Left ventricle myocardium superior (tissue), 1 donor: ENCODE measurements at places on chromosomes 16 and 17. TPM values are rescaled to one million over a fixed set of nuclear protein-coding genes. Genes with fewer than 3 reads are reported as not detected.

- DNase-seq: no peak
Observed at GRCh38 chr16:73846356-73846755, 450.3 kb upstream of the PSMD7 start.

- no peak for DNase-seq
Observed at GRCh38 chr17:74852237-74853047, 7.2 kb downstream of the GRIN2C start.

DNA sequence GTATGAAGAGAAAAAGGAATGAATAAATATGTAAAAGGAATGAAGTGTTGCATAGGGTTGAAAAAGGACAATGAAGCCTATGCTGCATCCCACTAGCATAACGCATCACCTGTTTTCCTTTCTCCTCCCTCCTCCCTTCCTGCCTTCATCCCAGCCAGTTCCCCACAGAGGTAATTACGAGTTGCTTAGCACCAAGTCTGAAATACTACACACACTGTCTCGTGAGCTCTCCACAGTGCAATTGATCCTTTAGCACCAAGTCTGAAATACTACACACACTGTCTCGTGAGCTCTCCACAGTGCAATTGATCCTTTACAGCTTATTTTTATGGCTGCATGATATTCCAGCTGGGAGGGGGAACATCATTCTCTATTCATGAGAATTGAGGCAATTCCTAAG is 1.1 kb upstream of the DRC7 start:
- no peak for DNase-seq

- no peak for DNase-seq
Observed at GRCh38 chr17:80790021-80790765, 201.4 kb upstream of the CHMP6 start.

DNA sequence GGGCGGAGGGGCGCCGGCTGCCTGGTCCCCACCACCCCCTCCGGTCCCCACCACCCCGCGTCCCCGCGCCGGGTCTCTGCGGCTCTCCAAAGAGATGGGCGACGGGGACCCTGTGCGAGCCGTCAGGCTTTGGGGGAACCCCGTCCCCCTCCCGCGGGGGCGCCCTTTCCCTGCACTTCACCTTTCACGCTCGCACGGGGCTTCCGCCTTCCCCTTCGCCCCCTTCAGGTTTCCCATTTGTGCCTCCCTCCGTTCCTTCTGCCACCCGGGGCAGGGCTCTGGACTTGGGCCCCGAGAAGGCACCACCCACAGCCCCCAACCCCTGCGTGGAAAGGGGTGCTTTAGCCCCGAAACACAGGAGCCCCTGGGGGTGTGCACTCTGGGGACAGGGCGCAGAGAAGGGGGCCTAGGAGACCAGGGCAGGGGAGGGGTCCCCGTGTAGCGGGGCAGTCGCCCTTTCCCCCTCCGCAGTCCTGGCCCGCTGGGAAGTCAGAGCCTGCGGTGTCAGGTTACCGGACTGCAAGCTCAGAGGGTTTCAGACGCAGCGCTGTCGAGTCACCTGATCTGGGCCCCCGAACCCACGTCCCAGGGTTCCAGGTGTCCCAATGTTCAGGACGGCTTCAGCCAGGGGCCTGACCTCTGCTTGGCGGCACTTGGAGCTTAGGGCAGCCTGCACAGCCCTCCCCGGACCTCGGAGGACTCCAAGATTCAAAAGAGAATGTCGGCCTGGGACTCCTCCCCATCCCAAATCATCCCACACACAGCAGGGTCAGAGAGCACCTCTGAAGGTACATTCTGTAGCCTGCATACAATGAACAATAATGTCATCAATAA is 6.7 kb upstream of the CCDC92B start:
- DNase-seq: no peak

- no peak for DNase-seq
Observed at GRCh38 chr16:80208015-80208414, 332.8 kb upstream of the DYNLRB2 start.

GRCh38 chr17:61238455-61238933 is 161.1 kb upstream of the TBX2 start:
- DNase-seq: no peak

- DNase-seq: peak; percentile 48
Observed at GRCh38 chr17:65553646-65554552, 7.5 kb downstream of the AXIN2 start.

DNA sequence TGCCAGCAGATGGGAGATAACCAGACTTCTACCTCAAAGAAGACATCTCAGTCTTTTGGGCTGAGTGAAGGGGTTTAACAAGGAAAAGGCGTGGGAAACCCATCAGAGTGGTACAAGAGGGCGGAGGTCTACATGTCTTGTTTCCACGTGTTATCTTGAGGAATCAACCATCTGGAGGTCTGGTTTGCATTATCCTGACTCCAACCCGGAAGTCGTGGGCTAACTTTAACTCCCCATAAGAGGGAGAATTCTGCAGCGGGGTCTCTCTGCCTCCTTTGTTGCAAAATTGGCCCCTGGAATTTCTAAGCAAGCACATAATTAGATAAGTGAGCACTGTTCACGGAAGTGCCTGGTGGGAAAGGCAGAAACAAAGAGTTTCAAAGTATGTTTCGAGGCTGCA is 398.7 kb upstream of the C16orf82 start:
- DNase-seq: no peak

DNA sequence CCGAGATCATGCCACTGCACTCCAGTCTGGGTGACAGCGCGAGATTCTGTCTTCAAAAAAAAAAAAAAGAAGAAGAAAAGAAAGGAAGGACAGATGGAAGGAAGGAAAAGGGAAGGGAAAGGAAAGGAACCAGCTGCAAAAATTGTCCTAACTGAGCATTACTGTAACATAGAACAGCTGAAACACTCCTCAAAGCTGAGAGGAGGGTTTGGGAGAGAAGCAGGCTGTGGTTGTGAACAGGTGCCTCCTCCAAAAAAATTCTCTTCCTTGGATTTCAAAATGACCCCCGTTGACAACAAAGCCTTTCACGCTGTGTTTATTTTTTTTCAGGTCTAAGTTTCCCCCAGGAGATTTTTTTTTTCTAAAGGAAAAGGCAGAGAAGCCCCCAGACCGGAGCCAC is 541.4 kb downstream of the WWOX start:
- no peak for DNase-seq

- no peak for DNase-seq
Observed at GRCh38 chr17:9928601-9929333, 23.7 kb upstream of the RCVRN start.

DNA sequence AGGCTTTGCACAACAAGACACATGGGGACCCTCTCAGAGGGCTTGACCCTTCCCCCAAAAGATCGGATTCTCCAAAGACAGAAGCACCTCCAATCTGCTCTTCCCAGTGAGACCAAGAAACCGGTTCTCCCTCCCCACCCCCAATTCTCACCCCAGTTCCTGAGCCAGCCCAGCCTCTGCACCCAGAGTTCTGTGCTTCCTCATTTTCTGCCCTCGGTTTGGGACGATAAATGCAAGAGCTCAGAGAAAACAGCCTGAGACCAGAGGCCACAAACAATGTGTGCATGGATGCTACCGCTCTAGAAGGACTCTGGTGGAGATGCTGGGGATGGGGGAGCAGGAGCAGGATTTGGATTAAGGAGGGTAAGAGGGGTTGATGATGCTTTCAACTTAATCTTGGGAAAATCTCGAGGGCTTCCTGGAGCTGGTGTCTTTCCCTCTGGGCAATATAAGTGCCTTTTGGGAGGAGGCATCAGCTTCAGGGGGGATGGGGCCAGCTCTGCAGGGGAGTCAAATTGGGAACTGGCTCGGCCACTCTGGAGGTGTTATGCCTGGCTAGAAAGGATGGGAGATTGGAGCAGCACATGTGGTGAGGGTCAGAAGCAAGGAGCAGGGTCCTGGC is 6.0 kb downstream of the KRT15 start:
- no peak for DNase-seq

DNA sequence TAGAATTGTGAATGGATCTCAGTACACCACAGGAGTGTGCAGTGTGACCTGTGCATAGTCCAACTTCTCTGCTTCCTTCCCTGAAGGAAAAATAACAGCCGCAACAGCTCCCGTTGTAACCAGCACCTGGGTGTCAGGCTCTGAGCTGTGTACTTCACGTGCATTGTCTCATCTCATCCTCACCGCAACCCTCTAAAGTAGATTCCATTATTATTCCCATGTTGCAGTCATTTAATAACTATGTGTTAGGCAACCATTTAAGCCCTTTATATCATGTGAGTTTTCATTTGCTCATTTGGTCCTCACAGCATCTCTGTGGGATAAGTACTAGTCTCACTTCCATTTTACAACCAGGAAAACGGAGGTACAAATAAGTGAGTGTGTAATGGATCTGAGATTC is 247.0 kb upstream of the MAF start:
- DNase-seq: no peak

GRCh38 chr16:79532273-79532672 is 68.3 kb downstream of the MAF start:
- no peak for DNase-seq

DNA sequence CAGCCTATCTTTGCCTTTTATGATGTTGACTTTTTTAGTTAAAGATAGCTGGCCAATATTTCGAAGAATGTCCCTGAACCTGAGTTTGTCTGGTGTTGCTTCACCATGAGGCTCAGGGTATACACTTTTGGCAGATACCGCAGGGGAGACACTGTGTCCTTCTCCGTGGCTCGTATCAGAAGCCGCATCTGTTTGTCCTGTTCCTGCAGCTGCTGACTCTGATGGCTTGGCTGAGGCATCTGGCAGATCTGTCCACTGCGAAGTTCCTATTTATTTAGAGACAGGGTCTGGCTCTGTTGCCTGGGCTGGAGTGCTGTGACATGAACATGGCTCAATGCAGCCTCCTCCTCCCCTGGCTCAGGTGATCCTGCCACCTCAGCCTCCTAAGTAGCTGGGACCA is 93.5 kb downstream of the CRISPLD2 start:
- DNase-seq: peak; percentile 70

GRCh38 chr16:50025537-50025931 is 509 bp downstream of the CNEP1R1 start:
- no peak for DNase-seq

- DNase-seq: peak; percentile 53
Observed at GRCh38 chr16:84737192-84738011, 37.6 kb downstream of the USP10 start.

DNA sequence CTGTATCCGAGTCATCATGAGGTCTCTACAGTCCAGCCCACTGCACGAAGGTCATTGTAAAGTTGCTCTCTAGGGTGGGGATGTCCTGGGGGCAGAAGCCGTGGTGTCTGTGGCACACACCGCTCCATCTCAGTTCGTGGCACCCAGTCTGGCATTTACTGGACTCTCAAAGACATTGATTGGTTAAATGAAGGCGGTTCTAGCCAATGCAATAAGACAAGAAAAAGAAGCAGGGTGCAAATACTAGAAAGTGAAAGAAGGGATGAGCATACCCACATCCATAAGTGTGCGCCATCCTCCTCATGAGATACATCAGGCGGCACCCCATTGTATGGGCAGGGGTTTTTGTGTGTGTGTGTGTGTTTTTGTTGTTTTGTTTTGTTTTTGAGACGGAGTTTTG is 10.7 kb upstream of the ATP2A3 start:
- peak; percentile 3 for DNase-seq

GRCh38 chr16:84933774-84934631 is 77.3 kb downstream of the ZDHHC7 start:
- peak; percentile 94 for DNase-seq

- DNase-seq: no peak
Observed at GRCh38 chr17:67218385-67218950, 26.5 kb downstream of the HELZ start.

GRCh38 chr16:72946474-72947194 is 101.3 kb downstream of the ZFHX3 start:
- DNase-seq: peak; percentile 63

DNA sequence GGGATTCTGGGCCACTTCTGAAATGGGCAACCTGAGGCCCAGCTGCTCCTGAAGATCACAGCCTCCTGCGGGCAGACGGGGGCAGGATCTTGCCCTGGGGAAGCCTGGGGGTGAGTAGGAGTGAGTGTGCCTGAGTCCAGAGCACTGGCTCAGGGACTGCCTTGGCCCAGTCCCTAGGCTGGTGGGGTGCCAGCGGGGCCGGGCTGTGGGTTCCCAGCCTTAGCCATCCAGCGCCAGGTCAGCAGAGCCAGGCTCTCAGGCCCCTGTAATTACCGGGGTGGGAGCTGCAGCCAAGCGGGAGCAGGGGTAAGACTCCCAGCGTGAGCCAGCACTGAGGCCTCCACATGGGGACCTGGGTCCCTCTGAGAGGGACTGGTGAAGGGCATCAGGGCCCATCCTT is 8.2 kb downstream of the SPNS2 start:
- peak; percentile 83 for DNase-seq

DNA sequence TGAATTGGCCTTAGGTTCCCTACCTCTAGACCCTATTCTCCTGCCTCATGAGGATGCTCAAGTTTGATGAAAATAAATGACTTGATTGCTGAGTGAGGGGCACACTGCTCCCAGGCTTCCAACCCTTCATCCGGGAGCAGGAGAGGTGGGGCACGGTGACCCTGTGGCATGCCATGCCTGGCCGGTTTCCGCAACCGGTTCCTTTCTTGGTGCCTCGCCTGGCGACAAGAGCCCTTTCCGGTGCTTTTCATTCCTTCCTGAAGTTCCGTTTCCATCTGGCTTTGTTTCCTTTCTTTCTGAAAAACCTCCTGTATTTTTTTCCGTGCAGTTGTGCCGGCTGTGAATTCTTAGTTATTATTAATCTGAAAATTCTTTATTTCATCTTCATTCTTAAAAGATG is 27.7 kb downstream of the CRAMP1 start:
- DNase-seq: no peak

DNA sequence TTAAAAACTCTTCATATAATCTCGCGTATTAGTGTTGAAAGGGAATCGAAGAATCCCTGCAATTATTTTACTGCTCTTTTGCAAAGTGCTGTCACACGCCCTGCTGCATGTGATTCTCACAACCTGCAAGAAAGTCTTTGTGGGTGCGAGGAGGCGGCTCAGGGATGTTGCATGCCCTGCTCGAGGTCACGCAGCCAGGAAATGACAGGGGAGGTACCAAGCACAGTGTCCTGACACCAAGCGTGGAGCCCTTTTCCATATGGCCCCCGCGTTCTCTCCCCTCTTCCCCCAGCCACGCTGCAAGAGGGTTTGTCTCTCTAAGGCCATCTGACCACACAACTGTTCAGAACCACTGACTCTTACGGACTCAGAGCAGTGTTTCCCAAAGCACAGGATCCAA is 37.6 kb downstream of the OR3A1 start:
- DNase-seq: no peak

GRCh38 chr17:38617967-38618760 is 12.4 kb upstream of the SRCIN1 start:
- no peak for DNase-seq

DNA sequence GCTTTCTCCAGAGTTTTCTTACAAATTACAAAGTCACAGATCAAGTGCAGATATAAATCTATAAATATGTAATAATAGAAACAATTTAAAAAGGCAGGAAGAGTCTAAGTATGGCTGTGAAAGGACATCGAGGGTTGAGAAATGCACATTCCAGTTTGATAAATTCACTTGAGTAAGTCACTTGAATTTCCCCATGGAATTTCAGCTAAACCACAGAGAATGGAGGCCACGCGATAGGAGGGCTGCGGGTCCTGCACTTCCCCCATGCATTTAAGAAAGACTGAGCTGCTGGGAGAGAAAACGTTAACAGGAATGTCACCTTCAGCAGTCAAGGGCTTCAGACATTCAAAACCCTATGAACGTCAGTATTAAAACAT is 6.1 kb upstream of the MXRA7 start:
- DNase-seq: no peak

PRSS22 gene
- total RNA-seq: not detected

DNAH3 gene
- total RNA-seq: 1.1 TPM

HSD11B2 gene
- total RNA-seq: 0.89 TPM

SOX8 gene
- total RNA-seq: 0.47 TPM

GPR179 gene
- total RNA-seq: not detected

ATPAF2 gene
- total RNA-seq: 37.0 TPM

MPO gene
- total RNA-seq: 0.42 TPM

MYO18A gene
- total RNA-seq: 346 TPM

KRTAP9-8 gene
- not detected for total RNA-seq

KRTAP4-9 gene
- not detected for total RNA-seq

SOST gene
- not detected for total RNA-seq

RASL10B gene
- 23.8 TPM for total RNA-seq
